ENCODE measurements at places on chromosomes 11 and 22.

GRCh38 chr22:39283322-39284141, 35.9 kb downstream of the RPL3 start:
- DNase-seq: no peak

DNA sequence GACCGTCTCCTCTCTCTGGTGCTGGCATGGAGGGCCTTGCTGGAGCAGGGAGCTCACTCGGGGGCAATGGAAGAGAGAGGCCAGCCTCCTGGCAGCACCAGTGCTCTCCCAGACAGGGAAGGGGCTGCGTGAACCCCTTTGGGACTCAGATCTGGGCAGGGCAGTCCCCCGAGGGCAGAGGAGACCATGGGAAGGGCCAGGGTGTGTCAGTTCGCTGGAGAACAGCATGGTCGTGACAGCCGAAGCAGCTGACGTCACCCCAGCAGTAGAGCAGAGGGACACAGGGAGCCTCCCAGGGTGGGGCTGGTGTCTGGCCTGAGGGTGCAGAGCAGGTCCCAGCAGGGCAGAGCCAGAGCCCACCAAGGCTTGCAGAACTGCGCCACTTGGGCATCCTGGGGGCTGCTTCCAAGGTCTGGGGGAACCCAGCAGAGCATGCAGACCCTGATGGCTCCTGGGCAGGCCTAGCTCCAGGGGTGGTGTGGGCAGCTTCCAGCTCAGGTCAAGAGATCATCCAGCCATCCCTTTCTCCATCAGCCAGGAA, 71.0 kb upstream of the KCNQ1OT1 start:
- DNase-seq: no peak

GRCh38 chr11:8108421-8108820, 27.4 kb downstream of the TUB start:
- no peak for DNase-seq

GRCh38 chr11:9651899-9652748, 11.8 kb upstream of the SWAP70 start:
- DNase-seq: no peak

DNA sequence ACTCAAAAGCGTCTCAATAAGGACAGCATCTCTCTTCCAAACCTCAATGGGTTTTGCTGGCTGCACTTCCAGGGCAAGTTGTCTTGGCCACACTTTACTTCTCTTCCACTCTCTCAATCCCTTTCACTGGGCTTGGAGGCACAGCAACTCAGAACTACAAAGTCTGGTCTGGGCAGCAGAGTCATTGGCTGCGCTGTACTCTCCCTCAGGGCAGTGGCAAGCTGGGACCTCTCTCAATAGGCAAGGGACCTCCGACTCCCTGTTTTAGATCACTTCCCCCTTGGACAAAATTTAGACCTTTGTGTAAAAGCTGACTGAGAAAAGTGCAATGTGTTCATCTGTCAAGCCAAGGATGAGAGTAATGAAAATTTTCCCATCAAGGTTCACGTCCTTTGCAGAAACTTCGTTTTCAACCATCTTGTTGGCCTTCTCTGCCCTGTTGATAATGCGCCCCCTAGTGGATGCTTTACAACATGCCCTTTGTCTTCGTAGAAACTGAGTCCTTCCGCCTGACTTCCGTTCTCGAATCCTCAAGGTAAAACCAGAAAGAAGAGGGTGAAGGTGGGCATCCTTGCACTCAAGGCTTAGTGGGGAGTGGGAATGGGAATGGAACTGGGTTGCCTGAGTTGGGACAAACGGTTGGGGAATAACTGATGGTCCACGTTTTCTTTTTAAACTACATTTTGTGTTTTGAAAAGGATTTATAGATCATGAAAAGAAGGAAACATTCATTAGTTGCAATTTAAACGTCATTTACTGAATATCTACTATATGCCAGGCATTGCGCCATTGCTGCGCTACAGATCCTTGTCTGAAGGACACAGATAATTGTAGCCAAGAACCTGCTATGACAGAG, 99.1 kb downstream of the CD44 start:
- DNase-seq: peak; percentile 76

Measured in NCI-H1105 treated with DMSO at 0.1 percent for 48 hours (cell line).